ENCODE measurements at places on chromosomes 13 and 19.

DNA sequence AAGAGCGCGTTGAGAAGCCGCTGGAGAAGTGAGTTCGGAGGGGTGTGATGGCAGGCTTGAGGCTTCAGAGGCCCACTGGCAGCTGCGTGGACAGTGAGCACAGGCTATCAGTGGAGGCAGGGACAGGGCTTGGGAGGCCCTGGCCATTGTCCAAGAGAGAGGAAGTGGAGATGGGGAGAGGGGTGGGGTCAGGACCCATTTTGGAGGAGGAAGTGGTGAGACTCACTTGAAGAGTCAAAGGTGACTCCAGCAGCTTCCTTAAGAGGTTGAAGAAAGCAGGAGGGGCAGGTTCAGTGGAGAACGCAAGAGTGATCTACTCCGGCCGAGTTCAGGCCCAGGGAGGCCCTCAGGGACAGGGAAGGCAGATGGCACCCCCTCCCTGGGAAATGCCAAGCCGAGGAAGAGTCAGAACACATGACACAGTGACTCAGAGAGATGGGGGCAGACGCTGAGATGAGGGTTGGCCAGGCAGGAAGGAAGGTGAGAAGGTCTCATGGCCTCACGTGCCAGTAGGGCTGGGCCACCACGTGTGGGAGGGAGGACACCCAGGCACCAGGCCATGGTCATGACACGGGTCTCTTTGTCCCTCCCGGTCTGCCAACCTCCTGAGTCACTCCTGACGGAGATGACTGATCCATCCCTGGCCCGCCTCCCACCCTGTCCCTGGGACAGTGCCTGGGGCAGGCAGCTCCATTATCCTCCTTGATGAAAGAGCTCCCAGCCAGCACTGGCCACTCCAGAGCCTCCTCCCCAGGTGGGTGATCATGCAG, 10.1 kb upstream of the CD22 start:
- DNase-seq: peak; percentile 12

- no peak for DNase-seq
Measured at GRCh38 chr13:113786262-113786841, 27.3 kb downstream of the TMEM255B start.

DNA sequence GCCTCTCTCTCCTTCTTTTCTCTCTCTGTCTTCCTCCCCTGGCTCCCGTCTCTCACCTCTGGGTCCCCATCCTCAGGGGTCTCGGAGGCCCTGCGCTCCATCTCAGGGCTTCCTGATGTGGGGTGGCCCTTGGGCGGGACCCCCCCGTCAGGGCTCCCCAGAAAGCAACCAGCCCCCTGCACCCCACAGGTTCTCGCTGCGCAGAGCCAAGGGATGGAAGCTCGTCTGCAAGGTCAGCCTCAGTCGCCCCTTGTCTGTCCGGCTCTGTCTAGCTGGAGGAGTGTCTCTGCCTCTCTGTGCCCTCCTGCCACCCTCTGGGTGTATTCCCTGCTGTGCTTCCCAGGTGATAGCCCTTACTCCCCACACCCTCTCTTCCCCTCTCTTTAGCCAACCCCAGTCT, at the start of gene SBK3:
SBK3 (minus strand) TSS at position 101 of the 400 bp plus-strand sequence; CDS start at position 101, 0 bp downstream.
- DNase-seq: no peak

GRCh38 chr13:110874508-110874960, 40.3 kb downstream of the ANKRD10 start:
- peak; percentile 73 for DNase-seq

- DNase-seq: no peak
Measured at GRCh38 chr19:36160821-36161596, 8.8 kb upstream of the COX7A1 start.

DNA sequence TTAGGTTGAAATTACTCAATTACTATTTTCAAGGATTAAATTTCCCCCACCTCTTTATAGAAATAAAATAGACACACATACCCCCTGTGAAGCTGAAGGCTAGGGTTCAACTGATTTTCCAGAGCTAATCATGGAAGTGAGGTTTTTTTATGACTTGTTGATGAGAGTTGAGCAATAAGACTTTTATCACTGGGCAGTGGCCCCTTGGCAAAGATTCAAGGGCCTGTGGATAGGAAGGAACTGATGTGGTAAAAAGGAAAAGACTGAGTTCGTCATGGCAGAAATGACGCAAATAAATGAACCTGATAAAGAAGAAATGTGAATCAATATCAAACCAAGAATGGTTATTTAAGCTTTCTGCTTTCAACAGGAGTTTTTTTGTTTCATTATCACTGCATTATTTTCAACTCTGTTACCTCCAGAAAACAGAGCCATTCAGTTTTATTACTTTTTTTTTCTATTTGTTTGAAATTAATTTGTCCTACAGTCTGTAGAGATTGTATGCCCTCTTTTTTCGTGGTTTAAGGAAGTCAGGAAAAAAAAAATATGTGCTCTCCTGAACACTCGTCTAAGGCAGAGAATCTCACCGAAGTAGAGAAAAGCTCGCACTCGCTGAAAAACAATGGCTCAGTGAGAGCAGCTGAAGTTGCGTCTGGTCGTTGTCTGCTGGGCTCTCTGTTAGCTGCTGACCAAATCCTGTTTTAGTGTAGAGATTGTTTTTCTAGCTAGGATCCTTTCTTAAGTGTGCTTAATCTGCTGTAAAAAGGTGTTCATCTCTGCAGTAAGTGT, 38.9 kb downstream of the STOML3 start:
- no peak for DNase-seq

DNA sequence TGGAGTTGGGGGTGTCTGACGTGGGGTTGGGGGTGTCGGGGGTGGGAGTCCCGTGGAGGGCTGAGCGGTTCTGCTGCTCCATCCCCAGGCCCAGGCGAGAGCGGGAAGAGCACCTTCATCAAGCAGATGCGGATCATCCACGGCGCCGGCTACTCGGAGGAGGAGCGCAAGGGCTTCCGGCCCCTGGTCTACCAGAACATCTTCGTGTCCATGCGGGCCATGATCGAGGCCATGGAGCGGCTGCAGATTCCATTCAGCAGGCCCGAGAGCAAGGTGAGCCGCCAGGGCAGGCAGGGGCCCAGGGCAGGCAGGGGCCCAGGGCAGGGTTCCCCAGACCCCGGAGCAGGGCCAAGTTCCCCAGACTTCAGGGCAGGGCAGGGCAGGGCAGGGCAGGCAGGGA, 12.7 kb downstream of the GNA15 start:
- DNase-seq: no peak

GRCh38 chr19:24048261-24048660, 38.7 kb upstream of the ZNF254 start:
- no peak for DNase-seq

- DNase-seq: no peak
Measured at GRCh38 chr19:4830768-4831265, 695 bp downstream of the TICAM1 start.

- no peak for DNase-seq
Measured at GRCh38 chr19:10543059-10543419, 665 bp upstream of the ATG4D start.

GRCh38 chr13:111584101-111584672, 263.7 kb downstream of the TEX29 start:
- DNase-seq: no peak

DNA sequence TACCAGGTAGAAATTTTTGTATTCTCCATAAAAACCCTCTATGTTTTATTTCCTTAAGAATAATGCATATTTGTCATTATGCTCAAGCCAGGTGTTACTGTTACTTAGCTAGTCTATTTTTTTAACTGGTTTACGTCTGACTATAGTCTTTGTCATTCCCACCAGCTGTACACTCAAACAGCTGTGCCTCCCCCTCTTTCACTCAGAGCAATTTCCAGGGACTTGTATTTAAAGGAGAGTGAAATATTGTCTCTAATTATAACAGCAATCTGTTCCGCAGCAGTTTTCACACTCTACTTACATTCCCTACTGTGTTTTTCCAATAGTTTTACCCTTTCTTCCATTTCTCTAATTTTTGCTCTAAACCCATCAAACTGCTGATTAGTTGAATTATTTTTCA, 813.6 kb upstream of the MIR17HG start:
- DNase-seq: no peak

GRCh38 chr13:23754997-23755396, 134.2 kb downstream of the MIPEP start:
- DNase-seq: no peak

DNA sequence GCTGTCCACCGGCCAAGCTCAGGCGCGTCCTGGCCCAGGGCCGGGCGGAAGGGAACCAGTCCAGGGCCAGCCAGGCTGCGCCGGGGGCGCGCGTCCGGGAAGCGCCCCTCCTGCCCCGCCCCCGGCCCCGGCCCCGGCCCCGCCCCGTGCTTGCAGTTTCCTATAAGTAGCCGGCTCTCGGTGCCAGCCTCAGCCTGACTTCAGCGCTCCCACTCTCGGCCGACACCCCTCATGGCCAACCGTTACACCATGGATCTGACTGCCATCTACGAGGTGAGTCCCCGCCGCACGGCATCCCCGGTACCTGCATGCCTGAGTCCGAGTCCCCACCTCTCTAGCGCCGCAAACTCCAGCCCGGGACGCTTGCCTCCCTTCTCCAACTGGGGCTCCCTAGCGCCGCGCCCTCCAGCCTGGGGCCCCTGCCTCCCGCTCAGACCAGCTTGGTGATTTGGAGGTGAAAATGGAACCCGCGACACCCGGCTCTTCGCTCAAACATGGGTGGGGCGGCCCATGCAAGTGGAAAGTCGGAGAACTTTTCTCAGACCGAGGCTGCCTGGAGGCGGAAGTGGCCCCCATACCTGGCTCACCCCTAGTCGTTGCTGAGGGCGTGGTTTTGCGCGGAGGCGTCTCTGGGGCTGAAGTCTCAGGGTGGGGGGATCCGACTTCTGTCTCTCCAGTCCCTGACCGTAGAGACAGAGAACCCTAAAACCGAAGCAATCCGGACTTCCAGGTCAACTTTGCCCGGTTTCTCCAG, at the start of gene ZFP36:
ZFP36 (plus strand) TSS at position 192 of the 754 bp plus-strand sequence; CDS start at position 250, 58 bp downstream.
- DNase-seq: peak; percentile 80

DNA sequence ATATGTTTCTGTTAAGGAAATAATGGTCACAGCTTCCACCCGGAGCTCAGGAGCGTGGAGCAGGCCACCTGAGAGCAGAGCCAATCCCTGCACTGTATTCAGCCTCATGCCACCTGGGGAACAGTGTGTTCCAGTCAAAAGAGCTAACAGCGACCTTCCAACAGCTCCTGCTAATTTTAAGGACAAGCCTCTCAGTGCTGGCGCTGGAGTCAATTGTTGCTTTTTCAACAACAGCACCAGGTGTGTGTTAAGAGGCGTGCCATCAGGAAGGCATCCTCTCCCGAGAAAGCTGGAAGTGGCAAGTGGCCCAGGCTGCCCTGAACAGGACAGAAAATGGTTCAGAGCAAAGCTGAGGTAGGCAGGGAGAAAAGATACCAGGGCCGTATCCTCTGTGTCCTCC, 102.0 kb downstream of the CACNA1A start:
- DNase-seq: no peak

DNA sequence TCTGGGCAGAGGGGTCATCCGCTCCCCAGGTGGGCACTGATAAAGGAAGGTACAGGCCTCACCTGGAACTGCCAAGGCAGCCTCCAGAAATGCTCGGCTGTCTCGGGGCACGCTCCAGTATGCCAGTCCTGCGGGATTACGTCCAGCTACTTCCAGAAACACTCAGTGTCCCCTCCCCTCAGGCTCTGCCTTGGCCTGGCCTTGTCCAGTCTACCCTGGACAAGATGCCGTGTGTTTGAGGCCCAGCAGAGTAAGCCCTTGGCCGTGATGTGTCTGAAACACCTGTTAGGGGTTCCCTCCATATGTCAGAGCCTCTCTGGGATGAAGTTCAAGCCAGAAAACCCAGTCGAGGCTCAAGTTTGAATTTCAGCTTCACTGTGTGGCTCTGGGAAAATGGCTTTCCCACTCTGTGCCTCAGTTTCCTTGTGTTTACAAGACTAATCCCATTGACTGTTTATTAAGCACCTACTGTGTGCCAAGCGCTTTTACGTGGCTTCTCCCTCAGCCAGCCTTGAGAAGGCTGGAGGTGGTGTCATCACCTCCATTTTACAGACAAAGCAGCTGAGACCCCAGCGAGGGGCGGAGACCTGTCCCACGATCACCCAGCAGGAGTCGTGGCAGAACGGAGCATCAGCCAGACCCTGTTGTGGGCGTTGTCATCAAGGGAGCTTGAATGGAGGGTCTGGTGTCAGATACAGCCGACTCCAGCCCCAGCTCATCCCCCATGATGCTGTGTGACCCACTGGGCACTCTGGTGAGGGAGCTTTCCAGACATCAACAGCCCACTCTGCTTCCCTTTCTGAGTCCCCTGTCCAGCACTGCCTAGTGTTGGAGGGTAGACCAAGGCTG, 2.0 kb upstream of the PIK3R2 start:
- no peak for DNase-seq

DNA sequence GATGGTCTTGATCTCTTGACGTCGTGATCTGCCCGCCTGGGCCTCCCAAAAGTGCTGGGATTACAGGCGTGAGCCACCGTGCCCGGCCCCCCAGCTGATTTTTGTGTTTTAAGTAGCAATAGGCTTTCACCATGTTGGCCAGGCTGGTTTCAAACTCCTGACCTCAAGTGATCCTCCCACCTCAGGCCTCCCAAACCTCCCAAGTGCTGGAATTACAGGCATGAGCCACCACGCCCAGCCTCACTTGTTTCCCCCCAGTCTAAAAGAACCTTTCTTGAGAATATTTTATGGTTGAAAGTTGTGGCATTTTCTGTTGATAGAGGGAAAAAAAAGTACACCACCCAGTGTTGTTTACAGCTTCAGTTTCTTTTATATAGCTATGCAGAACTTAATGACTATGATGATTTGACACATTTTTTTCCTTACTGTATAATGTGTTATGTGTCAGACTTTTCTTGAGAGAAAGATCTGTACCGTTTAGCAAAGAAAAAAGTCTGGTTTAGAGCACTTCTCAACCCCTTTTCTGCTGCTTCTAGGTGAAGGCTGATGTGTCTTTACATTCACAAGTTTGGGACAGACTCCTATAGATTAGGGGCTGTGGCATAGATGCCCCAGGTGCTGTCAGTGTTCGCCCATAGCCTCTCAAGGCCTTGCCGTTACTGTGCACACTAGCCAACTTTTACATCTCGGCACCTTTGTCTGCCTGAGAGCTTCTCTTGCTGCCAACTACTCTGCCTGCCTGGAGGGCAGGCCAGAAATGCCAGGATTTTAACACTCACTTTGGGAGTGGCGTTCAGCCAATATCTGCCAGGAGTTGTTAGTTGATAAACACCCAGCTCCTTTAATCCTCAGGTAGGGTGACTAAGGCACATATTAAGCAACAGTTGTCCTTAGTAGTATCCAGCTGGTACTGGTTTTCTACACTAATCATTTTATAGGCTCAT, 33.0 kb downstream of the KCTD4 start:
- peak; percentile 92 for DNase-seq

DNA sequence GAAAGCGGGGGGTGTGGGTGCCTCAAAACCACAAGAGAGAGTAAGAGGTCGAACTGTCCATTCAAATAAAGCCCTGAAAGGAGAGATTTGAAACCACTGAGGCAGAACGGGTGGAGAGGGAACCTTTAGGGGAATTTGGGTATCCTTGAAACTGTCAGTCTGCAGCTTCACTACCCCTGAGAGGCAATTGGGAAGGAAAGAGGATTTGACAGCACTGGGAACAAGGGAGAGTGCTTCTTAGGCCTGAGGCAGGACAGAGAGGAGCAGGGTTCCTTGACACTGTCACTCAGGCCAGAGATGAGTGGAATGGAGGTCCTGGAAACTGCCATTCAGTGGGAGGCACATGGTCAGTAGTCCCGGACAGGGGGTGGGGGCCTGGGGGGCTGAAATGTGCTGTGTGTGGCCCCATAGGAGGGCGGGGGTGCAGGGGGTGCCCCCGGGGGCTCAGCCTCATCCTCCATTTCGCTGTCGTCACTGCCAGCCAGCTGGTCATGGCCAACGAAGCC, 5.0 kb downstream of the GFY start:
- no peak for DNase-seq

- peak; percentile 42 for DNase-seq
Measured at GRCh38 chr19:30669329-30670010, 297.3 kb downstream of the ZNF536 start.

GRCh38 chr13:93118081-93118615, 108.5 kb upstream of the GPC6 start:
- DNase-seq: no peak
